SHP77 (cell line): ENCODE measurements at places on chromosomes 2 and 18.
A peak's percentile ranks its signal among the peaks of the same experiment; 100 is the strongest.

DNA sequence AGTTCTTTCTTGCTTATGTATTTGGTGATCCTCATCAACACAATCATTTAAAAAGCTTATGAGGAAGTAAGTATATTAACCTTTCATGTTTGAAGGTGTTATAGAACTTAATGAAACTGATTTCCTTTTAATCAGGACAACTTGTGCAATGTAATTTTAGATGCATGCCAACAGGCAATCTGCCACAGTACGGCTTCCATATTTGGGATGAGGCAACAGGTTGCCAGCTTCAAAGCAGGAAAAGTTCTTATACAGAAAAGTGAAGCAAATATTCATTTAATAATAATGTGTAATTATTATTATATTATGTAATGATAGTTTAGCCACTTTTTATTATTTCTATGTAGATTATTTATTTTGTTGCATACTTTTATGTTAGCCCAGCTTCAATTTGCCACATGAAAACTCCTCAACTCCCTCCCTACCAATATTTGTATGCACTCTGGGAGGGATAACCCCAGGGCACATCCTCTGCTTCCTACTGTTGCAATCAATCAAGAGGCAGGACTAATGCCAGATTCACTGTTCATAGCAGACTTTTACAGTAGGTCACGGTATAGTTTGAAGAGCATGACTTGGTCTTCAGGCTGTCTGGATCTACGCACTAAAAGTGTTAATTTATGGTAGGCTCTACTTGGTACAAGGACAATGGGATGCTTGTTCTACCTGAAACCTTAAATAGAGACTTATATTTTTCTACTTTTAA is 277.2 kb downstream of the AGPS start:
- no peak for DNase-seq

- DNase-seq: no peak
Measured at GRCh38 chr2:134078354-134078753, 175.5 kb upstream of the MGAT5 start.

GRCh38 chr18:29087616-29088246 is 910.8 kb upstream of the CDH2 start:
- no peak for DNase-seq

GRCh38 chr2:70498528-70498927 is 55.1 kb downstream of the TGFA start:
- no peak for DNase-seq

DNA sequence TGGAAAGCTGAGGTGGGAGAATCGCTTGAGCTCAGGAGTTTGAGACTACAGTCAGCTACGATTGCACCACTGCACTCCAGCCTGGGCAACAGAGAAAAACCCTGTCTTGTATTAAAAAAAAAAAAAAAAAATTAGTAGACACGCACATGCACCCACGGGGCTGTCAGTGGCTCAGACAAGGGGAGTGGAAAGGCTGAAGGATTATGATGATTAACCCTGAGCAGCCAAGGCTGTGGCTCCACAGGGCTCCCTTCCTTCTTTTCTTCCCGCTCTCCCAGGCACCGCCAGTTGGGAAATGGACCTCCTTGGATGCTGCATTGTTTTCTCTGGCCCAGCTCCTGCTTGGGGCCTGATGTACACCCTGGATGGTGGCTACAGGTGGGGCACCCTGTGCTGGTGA is 49.0 kb upstream of the RAB6C start:
- DNase-seq: no peak

GRCh38 chr2:240299710-240300068 is 135.8 kb upstream of the GPC1 start:
- no peak for DNase-seq

DNA sequence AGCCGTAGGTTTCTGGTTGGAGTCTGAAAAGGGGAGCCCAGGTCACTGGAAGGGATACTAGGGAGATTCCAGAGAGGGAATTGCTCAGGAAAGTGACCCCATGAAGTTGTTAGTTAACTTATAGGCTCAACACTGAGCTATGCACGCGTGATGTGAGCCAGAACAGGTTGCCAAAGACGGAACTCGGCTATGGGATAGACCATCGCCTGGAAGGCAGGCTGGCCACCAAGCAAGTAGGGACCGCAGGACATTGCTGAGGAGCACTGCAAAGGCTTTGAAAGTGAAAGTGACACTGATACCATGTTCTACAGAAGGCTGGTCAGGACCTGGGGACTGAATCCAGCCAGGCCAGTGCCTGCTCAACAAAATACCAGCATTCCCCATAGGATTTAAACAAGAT is 7.3 kb downstream of the FARP2 start:
- no peak for DNase-seq

- DNase-seq: no peak
Measured at GRCh38 chr2:43159797-43160196, 66.6 kb downstream of the ZFP36L2 start.

- no peak for DNase-seq
Measured at GRCh38 chr2:175048275-175048674, 43.1 kb upstream of the CHN1 start.

GRCh38 chr18:55206927-55207326 is 247.7 kb upstream of the CCDC68 start:
- DNase-seq: no peak

GRCh38 chr18:80175451-80176204 is 66.6 kb downstream of the ADNP2 start:
- DNase-seq: no peak

DNA sequence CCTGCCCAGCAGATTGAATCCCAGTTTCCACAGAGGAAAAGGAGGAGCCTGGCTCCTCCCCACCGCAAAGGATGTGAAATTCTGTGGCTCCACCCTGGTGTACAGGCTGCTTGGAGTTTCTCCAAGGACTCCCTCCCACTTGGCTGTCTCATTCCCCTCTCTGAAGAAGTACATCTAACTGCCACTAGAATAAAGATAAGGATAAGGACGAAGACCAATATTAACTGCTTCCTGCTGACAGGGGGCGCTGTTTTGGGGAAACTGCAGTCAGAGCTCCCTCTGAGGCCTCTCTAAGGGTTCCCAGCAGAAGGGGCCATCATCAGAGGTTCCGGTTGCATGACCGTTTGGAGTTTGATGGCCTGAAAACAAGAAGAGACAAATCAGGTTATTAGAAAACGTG is 790.9 kb downstream of the CPS1 start:
- no peak for DNase-seq

- DNase-seq: no peak
Measured at GRCh38 chr18:22932885-22933205, 283 bp upstream of the RBBP8 start.

GRCh38 chr2:5077479-5078089 is 614.6 kb upstream of the SOX11 start:
- peak; percentile 2 for DNase-seq

DNA sequence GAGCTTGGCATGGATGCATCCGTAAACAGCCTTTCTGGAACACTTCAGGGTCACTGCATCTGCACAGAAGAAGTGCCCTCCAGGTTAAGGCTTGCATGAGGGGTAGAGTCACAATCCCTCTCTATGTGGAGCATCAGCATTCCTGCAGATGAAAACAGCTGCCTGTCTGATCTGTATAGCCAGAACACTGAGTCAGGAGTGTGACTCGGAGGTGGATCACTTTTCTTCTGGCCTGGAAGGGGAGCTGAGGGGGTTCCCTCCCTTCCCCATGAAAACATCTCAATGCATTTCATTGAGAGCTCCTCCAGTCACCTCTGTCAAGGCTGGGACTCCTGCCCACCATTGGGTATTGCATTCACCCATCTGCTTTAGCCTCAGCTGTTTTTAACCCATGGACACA is 72.5 kb upstream of the SERPINE2 start:
- DNase-seq: no peak

- DNase-seq: no peak
Measured at GRCh38 chr2:159617646-159618045, 1.3 kb upstream of the BAZ2B start.

DNA sequence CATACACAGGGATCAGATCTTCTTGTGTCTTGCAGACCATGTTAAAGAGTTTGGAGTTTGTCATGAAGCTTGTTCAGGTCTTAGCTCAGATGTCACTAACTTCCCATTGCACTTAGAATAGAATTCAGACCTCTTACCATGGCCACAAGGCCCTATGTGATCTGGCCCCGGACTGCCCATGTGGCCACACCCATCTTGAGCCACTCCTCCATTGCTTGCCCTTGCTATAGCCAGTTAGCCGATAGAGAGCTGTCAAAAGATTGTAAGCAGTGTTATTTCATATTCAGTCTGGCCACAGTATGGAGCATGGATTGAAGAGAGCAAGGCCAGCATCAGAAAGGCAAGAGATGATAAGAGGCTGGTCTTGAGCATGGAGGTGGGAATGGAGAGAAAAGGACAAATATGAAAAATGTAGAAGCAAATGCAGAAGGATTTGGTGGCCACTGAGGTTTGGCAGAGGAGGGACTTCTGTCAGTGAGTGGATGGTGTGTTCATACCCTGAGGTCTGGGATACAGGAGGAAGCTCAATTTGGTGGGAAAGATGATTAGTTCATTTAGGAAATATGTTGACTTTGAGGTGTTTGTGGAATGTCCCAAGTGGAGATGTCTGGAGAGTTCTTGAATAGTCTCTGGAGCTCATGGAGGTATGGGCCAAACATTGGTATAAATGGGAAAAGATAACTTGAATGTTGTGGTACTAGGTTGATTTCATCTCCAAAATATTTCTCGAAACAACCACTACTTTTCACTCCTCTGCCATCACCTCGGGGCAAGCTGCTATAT is 10.6 kb downstream of the DGUOK start:
- no peak for DNase-seq

- DNase-seq: no peak
Measured at GRCh38 chr18:59606193-59607077, 90.8 kb downstream of the CCBE1 start.

- no peak for DNase-seq
Measured at GRCh38 chr2:27222407-27222806, 5.2 kb downstream of the CAD start.

- DNase-seq: no peak
Measured at GRCh38 chr18:78822171-78822948, 157.3 kb upstream of the SALL3 start.

DNA sequence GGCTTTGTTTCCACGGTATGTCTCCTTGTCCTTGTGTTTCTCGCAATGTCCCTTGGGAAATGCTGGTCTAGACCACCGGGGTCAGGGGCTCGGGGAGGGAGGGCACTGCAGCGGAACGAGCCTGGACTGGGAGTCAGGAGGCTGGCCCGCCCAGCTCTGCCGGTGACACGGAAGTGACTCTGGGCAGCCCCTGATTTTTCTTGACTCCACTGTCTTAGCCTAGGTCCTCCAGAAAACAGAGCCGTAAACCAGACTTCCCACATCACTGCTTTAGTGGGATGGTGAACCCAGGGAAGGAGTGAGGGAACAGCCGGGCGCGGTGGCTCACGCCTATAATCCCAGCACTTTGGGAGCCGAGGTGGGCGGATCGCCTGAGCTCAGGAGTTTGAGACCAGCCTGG is 144.2 kb downstream of the ASB1 start:
- DNase-seq: no peak

DNA sequence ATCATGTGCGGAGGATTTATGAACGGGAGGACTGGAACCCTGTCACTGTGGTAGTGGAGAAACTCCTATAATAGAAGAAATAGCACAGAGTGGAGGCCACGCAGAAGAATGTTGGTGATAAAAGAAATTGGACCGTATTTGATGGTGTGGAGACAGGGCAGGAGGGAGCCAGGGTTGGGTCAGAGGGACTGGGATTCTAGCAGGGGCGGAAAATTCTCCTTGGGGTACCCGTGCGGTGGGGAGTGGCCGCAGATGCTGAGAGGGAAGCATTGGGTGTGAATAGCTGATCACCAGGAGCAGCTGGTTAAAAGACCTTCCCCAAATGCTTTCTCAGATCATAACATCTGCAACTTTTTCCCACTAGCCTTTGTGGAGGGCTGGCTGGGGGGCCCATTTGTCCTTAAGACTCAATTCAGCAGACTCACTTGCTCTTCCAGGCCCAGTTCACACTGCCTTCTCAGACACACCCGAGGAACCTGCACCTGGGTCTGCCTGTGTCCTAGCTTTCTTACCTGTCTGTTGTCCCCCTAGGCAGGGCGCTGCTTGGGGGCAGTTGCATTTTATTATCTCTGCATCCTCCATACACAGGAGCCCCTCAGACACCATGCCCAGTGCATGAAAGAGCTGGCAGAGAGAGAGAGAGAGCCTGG is 7.1 kb downstream of the SH3BP4 start:
- DNase-seq: no peak
